ENCODE measurements at places on chromosomes 7 and 10.

DNA sequence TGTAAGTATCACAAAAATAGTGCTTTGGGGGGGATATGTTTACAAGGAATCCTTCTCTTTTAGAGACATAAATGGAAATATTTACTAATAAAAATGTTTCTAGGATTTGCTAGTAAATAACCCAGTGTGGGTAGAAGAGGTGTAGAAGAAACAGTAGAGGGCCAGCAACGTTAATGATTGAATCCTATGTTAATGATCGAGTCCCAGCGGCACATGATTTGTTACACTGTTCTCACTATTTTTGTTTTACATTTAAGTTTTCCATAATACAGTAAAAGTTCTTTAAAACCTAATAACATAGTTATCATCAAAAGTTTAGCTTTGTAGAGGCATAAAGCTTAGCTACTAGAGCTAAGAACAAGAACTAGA lies 66.0 kb downstream of the UBE2H start:
- no peak for DNase-seq

GRCh38 chr7:133650069-133650468 lies 397.2 kb downstream of the EXOC4 start:
- DNase-seq: no peak

GRCh38 chr10:75987616-75988015 lies 556.2 kb downstream of the LRMDA start:
- DNase-seq: no peak

GRCh38 chr7:120867932-120868331 lies 10.0 kb upstream of the TSPAN12 start:
- no peak for DNase-seq

DNA sequence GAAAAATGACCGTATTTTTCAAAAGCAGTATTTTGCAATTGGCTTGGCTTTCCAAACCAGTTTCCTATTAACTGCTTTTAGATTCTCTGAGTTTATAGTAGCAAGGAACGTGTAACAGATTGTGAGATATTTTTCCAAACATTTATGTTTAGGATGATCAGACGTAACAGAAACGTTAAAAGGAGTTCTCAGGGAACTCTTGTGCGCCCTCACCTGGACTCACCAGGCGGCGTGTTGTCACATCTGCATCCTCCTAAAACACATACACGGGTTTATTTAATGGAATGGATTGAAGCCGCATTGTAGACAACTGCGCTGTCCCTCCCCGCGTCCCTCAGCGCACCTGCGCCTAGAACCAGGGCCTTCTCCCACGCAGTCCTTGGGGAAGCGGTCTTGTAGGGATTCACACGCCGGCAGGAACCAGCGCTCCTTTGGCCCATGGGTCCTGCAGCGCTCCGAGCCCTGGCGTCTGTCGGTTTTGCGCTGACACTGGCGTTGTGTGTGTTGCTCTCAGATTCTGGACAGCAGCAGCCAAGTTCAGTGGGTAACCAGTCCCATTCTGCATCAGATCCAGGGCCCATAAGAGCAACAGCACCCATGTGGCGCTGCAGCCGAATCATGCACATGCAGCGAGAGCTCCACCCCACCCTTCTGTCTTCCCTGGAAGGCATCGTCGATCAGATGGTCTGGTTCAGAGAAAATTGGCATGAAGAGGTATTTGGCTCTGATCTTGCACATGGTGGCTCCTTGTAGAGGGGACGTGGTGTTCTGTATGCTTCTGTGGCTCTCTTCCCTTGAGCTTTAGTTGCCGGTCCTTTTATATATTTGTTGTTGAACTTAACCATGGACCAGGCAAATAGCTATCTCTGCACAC lies 114.9 kb downstream of the TRRAP start:
- DNase-seq: no peak

DNA sequence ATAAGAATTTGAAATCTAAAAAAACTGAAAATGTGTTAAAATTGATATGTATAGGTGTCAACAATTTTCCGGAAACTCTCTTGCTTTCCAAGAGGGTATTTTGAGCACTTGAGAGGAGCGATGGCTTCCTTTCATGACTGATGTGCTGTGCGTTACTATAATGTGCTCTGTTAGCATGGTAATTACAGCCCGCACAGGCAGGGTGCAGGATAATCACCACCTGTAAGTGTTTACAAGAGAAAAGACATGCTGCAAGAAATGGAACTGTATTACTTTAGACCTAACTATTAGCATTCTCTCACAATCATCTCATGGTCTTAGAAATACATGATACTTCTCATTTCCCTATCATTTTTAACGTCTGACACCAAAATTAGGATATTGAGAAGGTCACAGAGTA lies 92.4 kb upstream of the ADARB2 start:
- DNase-seq: no peak

DNA sequence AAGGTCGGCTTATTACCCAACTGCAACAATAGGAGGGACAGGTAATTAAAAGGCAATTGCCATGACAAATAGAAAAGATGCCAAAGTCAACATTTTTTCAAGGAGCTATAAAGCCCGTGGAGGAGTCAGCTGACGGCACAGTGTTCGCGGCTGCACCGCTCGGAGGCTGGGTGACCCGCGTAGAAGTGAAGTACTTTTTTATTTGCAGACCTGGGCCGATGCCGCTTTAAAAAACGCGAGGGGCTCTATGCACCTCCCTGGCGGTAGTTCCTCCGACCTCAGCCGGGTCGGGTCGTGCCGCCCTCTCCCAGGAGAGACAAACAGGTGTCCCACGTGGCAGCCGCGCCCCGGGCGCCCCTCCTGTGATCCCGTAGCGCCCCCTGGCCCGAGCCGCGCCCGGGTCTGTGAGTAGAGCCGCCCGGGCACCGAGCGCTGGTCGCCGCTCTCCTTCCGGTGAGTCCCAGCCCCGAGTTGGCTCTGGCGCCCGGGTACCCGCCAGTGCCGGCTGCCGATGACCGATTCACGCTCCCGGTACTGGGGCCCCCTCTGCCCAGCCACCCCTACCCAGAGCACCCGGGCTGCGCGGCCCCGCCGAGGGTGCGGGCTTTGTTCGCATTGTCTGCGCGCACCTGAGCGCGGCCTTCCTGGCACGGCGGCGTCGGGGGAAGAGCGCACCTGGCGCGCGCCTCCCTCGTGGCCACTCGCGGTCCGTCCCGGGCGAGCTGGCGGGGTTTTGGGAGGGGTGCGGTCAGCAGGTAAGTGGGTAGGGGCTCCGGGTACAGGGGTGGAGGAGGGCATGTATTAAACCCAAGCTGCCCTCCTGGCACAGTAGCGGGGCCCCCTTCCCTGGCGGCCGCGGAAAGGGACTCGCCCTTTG lies at the start of gene VWA2:
Gene VWA2, plus strand, starts transcription at position 138 of the 877 bp plus-strand sequence. CDS start 9,460 bp downstream, outside the sequence.
- DNase-seq: no peak

- DNase-seq: peak; percentile 56
These were observed 23.3 kb downstream of the CALML3 start for GRCh38 chr10:5547931-5548660.

DNA sequence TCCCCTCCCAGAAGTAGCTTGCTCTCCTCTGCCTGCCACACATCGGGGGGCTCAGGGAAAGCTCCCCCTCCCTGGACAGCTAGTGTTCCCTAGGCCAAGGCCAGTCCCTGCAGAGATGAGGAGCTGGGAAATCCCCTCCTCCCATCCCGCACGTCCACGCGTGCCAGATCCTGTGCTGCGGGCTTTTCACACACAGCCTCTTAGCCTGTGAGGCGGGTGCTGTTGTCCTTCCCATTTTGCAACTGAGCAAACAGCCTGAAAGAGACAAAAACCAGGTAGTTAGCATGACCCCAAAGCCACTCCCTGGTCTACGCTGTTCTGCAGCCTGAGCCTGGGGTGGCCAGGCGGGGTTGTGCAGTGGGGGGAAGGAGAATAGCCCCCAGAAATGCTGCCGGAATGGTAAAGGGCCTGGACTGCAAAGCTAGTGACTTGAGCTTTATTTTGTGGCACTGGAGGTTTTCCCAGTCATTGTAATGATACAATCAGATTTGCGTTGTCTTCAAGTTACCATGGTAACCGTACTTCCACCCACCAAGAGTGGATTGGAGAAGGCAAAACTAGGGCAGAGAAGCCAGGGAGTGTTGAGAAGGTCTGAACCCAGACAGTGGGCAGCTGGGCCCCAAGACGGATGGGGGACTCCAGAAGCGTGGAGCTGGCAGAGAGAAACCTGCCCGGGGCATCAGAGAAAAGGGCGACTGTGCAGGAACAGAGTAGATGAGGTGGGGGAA lies 98.6 kb upstream of the KCTD7 start:
- DNase-seq: no peak

- no peak for DNase-seq
These were observed 51.9 kb downstream of the CLRN3 start for GRCh38 chr10:127840884-127841283.

DNA sequence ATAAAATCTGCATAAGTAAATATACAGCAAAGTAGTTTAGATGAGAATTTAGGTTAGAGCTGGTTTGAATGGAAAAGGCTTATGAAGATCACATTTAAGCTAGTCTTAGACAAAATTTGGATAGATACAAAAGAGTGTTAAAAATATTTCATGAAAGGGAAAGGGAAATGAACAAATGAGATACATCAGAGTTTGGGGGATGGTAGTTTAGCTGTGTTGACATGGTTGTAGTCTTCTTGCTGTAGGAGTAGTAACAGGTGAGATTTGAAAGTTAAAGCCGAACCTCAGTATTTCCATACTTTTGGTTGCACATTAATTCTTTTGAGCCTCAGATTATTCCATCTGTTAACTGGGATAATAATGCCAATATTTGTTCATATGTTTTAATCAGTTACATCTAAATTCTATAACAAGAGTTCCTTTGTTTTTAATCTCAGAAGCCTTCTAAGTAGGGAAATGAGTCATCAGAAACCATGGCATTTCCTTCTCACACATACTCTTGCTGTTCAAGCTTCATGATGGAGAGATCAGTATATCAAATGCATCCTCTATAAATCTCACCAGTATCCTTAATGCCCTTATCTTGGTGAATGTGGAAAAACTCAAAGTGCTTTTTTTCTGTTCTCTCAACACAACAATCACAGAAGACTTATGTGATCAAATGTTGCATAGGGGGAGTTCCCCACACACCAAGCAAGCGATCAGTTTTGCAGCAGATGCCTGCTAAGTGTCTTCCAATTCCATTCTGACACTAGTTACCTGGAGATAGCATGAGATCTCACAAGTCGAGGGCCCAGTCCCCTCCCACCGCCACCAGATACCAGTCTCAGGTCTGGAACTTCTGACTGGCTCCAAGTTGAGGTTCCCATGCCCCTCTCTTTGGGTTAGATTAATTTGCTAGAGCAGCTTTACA lies 84.7 kb downstream of the MAPK8 start:
- DNase-seq: no peak

GRCh38 chr10:33453081-33454025 lies 118.9 kb upstream of the NRP1 start:
- no peak for DNase-seq

Data from hematopoietic multipotent progenitor cell treated with erythropoietin and hydrocortisone succinate and interleukin-3 and kit ligand, for 8 days (in vitro differentiated cells).